Renal pelvis (tissue), 12 donors: ENCODE measurements at places on chromosomes 5 and 9. TPM values are rescaled to one million over a fixed set of nuclear protein-coding genes. Genes with fewer than 3 reads are reported as not detected.

TXNDC8 gene
- not detected for polyA plus RNA-seq

FAM78A gene
- polyA plus RNA-seq, result 3.7 TPM

DNA sequence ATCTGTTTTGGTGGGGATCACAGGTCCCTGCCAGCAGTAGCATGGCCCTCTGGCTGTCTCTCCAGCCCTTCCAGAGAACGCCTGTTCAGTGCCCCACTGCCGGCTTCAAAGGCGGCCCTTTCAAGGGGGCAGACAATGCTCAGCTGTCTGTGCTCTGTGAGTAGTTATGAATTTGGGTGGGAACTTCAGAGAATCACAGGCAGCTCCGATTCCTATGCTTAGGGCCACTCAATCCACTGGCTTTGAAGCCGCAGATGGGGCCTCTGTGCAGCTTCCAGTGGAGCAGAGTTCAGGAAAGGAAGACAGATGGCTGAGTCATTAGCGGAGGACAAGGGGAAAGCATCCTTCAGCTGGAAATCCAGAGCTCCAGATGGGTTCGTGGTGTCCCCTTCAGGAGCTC is 42.4 kb downstream of the NKX2-5 start:
- no peak for DNase-seq

GRCh38 chr5:145750199-145750598 is 84.9 kb downstream of the PRELID2 start:
- no peak for DNase-seq

DNA sequence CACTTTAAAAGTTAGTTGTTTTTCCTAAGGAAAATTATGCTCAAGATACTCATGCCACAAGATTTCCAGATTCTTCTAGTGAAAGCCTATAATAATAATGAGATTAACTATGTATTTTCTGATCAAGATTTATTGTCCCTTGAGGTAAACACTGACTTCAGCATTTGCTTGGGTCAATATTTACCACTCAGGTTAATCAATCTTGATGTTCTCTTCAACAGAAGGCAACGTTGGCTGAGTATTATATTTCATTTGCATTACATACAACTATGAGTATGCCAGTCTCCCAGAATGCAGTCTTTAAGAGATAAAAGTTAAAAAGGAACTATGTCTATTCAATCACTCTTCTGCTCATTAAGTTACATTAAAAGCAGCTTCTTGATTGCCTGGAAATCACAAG is 115.6 kb downstream of the GPR21 start:
- no peak for DNase-seq

DNA sequence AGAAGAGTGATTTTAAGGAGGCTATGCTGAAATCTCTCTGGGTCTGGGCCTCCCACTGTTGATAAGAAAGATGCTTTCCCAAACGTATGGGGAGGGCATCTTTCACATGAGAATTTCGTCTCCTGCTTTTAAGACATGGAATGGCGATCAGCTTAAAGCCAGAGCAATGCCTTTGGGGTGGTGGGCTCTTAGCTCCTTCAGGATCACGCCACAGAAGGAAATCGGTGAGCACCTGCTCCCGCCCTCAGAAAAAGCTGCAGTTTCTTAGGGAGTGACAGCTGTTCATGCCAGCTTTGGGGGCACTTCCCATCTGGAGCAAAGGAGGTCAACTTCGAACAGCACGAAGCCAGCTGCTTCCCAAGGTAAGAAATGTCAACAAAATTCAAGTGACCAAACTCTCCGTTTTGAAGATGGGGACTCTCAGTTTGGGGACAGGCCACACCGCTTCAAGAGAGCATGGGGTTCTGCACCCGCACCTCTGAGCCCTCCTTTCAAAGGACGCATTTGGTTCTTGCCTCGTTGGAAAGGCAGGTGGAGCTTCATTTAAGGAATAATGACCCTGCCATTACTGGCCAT is 39.0 kb downstream of the TRIP13 start:
- DNase-seq, result no peak

- DNase-seq, result no peak
Observed at GRCh38 chr9:38685535-38685934, 34.4 kb downstream of the FAM240B start.
